Activated CD4-positive, alpha-beta memory T cell treated with anti-CD3 and anti-CD28 coated beads for 36 hours (primary cell): ENCODE measurements at places on chromosomes 2 and 18. TPM values are rescaled to one million over a fixed set of nuclear protein-coding genes. Genes with fewer than 3 reads are reported as not detected.

Gene CHRNA1
- not detected for total RNA-seq

DNA sequence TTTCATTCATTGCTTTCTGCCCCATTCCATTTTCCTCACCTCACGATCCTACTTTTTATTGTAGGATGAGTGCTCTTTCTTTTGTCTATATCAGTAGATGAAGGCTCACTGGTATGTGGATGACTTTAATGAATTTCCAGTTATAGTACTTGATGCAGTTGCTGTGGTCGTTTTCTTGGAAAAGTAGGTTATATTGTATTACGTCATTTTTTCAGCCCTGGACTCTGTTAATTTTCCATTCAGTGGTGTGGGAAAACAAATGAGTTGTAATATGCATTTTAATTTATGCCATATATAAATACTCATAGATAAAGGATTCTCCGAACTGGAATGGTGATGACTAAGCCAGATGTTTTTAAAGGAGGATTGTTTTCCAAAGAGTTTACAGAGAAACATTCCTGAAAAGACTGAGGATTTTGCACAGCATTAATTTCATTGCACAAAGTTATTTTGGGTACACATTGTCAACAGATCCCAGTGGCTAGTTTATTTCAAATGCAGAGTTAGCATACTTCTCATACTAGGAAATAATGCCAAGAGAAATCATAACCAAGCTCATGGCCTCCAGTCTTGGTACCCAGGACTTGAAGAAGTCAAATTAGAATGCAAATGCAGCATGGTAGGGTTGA is 189.7 kb downstream of the PAX3 start:
- no peaks in the 10 kb centered on the region for H3K27me3 ChIP-seq
- H3K36me3 ChIP-seq, result no peaks in the 10 kb centered on the region
- H3K4me1 ChIP-seq, result no peaks in the 10 kb centered on the region
- no peak for DNase-seq
- H3K27ac ChIP-seq, result no peak overlapping the region
- no peak overlapping the region for H3K4me3 ChIP-seq

- H3K4me3 ChIP-seq, result no peak overlapping the region
- peaks cover 2% of the 10 kb centered on the region for H3K27me3 ChIP-seq
- H3K27ac ChIP-seq, result no peak overlapping the region
- no peak for DNase-seq
- H3K4me1 ChIP-seq, result no peaks in the 10 kb centered on the region
- H3K36me3 ChIP-seq, result no peaks in the 10 kb centered on the region
Observed at GRCh38 chr18:22307528-22307927, 110.2 kb downstream of the CTAGE1 start.

DNA sequence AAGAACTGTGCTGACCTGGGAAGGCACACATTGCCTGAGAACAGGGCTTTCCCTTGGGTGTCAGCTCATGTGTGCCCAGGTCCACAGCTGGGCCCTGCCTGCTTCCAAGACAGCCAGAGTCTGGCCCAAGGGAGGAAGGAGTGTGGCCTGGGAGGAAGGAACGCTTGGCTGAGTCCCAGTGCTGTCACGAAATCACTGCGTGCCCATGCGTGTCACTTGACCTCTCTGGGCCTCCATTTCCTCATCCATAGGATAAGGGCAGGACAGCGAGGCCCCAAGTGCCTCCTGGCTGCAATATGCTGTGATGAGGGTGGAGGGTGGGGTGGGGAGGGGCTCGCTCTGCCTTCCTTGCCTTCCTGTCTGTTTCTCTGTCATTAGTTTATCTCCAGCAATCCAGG is 642 bp upstream of the KCNK3 start:
- no peak overlapping the region for H3K4me3 ChIP-seq
- H3K4me1 ChIP-seq, result no peaks in the 10 kb centered on the region
- no peaks in the 10 kb centered on the region for H3K36me3 ChIP-seq

GRCh38 chr2:175414882-175415487 is 233.5 kb upstream of the ATP5MC3 start:
- no peak overlapping the region for H3K27ac ChIP-seq
- H3K27me3 ChIP-seq, result peaks cover 9% of the 10 kb centered on the region
- H3K4me3 ChIP-seq, result no peak overlapping the region

- peaks cover 2% of the 10 kb centered on the region for H3K27me3 ChIP-seq
- peak overlapping the region; percentile 9 for H3K27ac ChIP-seq
- peak; percentile 80 for DNase-seq
Observed at GRCh38 chr18:59921384-59921891, 21.6 kb downstream of the PMAIP1 start.

Gene BUB1
- total RNA-seq, result 90.8 TPM

- H3K27me3 ChIP-seq, result no peaks in the 10 kb centered on the region
- no peak overlapping the region for H3K4me3 ChIP-seq
- H3K36me3 ChIP-seq, result peaks cover 27% of the 10 kb centered on the region
- H3K27ac ChIP-seq, result no peak overlapping the region
Observed at GRCh38 chr2:69481421-69481820, 44.2 kb upstream of the NFU1 start.

DNA sequence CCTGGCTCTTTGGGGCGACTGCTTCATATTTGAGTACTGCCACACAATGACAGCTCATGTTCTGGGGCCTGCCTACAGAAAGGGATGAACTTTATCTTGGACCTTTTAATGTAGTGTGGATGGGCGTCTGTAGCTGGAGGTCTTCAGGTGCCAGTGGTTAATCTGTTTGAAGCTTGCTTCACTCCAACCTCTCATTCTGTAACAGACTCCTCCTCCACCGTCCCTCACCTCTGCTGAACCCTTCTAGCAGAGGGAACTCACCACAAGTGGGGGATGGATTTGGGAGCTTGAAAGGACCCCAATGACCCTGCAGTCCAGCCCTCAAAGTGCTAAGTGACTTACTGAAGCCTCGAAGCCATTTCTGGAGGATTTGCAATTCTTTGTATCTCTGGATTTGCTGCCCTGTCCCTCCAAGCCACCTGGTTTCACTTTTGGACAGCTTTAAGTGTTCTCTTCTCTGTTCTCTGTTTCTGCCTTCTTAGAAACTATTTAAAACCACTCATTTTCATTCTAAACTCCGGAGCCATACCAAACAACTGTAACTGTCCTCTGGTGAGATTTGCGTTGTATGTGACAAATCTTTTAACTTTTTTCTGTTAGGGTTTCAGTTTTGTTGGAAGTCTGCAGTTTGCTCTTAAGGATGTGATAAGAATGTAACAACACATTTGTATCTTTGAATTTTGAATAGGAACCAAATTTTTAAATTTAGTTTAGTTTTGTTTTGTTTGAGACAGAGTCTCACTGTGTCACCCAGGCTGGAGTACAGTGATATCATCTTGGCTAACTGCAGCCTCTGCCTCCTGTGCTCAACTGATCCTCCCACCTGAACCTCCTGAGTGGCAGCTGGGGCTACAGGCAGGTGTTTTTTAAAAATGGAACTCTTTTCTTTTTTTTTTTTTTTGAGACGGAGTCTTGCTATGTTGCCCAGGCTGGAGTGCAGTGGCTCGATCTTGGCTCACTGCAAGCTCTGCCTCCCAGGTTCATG is 37.0 kb upstream of the CASP8 start:
- peaks cover 5% of the 10 kb centered on the region for H3K36me3 ChIP-seq
- H3K27me3 ChIP-seq, result no peaks in the 10 kb centered on the region
- H3K4me1 ChIP-seq, result peaks cover 33% of the 10 kb centered on the region
- H3K4me3 ChIP-seq, result no peak overlapping the region
- DNase-seq, result no peak

- no peak overlapping the region for H3K4me3 ChIP-seq
- H3K27ac ChIP-seq, result no peak overlapping the region
- DNase-seq, result no peak
- H3K27me3 ChIP-seq, result no peaks in the 10 kb centered on the region
- no peaks in the 10 kb centered on the region for H3K36me3 ChIP-seq
- no peaks in the 10 kb centered on the region for H3K4me1 ChIP-seq
Observed at GRCh38 chr2:151661625-151662024, 72.7 kb downstream of the NEB start.

DNA sequence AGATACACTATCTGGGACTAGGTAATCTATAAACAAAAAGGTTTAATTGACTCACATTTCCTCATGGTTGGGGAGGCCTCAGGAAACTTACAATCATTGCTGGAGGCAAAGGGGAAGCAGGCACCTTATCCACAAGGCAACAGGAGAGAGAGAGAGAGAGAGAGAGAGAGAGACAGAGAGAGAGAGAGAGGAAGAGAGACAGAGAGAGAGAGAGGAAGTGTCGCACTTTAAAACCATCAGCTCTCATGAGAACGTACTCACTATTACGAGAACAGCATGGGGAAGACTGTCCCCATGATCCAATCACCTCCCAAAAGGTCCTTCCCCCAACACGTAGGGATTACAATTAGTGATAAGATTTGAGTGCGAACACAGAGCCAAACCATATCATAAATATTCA is 253.5 kb upstream of the TRIB2 start:
- no peaks in the 10 kb centered on the region for H3K27me3 ChIP-seq
- peaks cover 5% of the 10 kb centered on the region for H3K4me1 ChIP-seq
- no peaks in the 10 kb centered on the region for H3K36me3 ChIP-seq

- H3K27me3 ChIP-seq, result peaks cover 63% of the 10 kb centered on the region
- H3K27ac ChIP-seq, result no peak overlapping the region
- H3K36me3 ChIP-seq, result peaks cover 4% of the 10 kb centered on the region
- H3K4me3 ChIP-seq, result no peak overlapping the region
- H3K4me1 ChIP-seq, result peaks cover 14% of the 10 kb centered on the region
- DNase-seq, result no peak
Observed at GRCh38 chr2:176156301-176156806, 753 bp upstream of the HOXD3 start.

GRCh38 chr2:226725126-226725860 is 74.3 kb downstream of the IRS1 start:
- no peak overlapping the region for H3K4me3 ChIP-seq
- DNase-seq, result no peak
- no peak overlapping the region for H3K27ac ChIP-seq

GRCh38 chr2:55490554-55490953 is 29.0 kb upstream of the CFAP36 start:
- DNase-seq, result no peak
- H3K4me1 ChIP-seq, result no peaks in the 10 kb centered on the region
- no peaks in the 10 kb centered on the region for H3K36me3 ChIP-seq
- no peak overlapping the region for H3K27ac ChIP-seq
- H3K4me3 ChIP-seq, result no peak overlapping the region

DNA sequence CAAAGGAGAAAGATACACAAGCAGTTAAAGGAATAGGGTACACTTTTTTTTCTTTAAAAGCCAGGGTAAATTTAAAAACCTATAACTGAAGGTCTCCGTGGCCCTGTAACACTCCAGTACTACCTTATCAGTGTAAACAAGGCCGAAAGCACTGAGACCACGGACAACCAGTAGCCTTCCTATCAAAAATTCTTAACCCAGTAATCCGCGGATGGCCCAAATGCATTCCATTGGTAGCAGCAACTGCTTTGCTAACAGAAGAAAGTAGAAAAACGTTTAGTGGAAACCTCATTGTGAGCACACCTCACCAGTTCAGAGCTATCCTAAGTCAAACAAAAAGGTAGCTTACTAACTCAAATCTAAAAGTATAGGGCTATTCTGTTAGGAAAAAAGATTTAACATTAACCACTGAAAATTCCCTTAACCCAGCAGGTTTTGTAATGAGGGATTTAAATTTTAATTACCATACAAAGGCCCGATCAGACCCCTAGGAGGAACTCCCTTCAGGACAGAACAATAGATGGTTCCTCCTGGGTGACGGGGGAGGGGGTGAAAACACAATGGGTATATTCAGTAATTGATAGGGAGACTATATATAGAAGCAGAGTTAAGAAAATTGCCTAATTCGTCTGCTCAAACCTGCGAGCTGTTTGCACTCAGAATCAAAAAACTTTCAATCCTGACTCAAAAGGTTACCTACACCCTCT is 50.8 kb upstream of the CWC22 start:
- H3K27me3 ChIP-seq, result peaks cover 3% of the 10 kb centered on the region
- H3K27ac ChIP-seq, result no peak overlapping the region
- DNase-seq, result no peak
- H3K4me1 ChIP-seq, result no peaks in the 10 kb centered on the region
- no peak overlapping the region for H3K4me3 ChIP-seq
